ENCODE measurements at places on chromosomes 6 and 20. TPM values are rescaled to one million over a fixed set of nuclear protein-coding genes. Genes with fewer than 3 reads are reported as not detected.

GRCh38 chr6:41191569-41191968, 9.4 kb downstream of the TREML2 start:
- peak; percentile 78 for DNase-seq
- peaks cover 8% of the 10 kb centered on the region for H3K27me3 ChIP-seq
- H3K27ac ChIP-seq, result no peak overlapping the region

DNA sequence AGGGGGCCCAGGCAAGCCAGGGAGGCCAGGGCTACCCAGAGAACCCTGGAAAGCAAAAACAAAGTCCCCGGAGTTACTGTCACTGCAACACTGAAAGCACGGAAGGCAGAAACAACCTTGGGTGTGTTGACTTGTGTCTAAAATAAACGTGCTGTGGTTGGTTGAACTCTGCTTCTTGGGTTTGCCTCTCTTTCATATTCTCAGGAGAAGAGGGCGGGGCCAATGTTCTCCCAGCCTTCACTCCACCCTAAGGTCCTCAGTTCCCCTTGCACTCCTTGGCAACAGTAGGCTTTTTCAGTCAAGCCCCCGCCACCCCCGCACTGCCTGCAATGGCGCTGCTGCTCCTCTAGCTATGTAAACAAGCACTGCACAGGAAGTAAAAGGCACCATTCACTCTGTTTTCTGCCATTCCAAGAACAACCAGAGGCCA, 60.9 kb downstream of the COL9A1 start:
- no peak overlapping the region for H3K27ac ChIP-seq
- no peaks in the 10 kb centered on the region for H3K4me1 ChIP-seq
- DNase-seq, result no peak
- H3K27me3 ChIP-seq, result no peaks in the 10 kb centered on the region

- DNase-seq, result no peak
- H3K27me3 ChIP-seq, result no peaks in the 10 kb centered on the region
- peaks cover 36% of the 10 kb centered on the region for H3K36me3 ChIP-seq
- H3K27ac ChIP-seq, result peak overlapping the region; percentile 77
- H3K4me3 ChIP-seq, result peak overlapping the region; percentile 50
- H3K4me1 ChIP-seq, result peaks cover 40% of the 10 kb centered on the region
Measured at GRCh38 chr6:33081098-33081824, 5.5 kb downstream of the HLA-DPB1 start.

- H3K4me1 ChIP-seq, result no peaks in the 10 kb centered on the region
- no peaks in the 10 kb centered on the region for H3K27me3 ChIP-seq
- no peak overlapping the region for H3K4me3 ChIP-seq
- H3K27ac ChIP-seq, result no peak overlapping the region
Measured at GRCh38 chr6:134398453-134398852, 80.5 kb upstream of the SGK1 start.

- DNase-seq, result no peak
- H3K4me3 ChIP-seq, result no peak overlapping the region
- no peaks in the 10 kb centered on the region for H3K27me3 ChIP-seq
- H3K4me1 ChIP-seq, result no peaks in the 10 kb centered on the region
- no peaks in the 10 kb centered on the region for H3K36me3 ChIP-seq
- H3K27ac ChIP-seq, result no peak overlapping the region
Measured at GRCh38 chr6:127415096-127415495, 44.1 kb downstream of the KIAA0408 start.

DNA sequence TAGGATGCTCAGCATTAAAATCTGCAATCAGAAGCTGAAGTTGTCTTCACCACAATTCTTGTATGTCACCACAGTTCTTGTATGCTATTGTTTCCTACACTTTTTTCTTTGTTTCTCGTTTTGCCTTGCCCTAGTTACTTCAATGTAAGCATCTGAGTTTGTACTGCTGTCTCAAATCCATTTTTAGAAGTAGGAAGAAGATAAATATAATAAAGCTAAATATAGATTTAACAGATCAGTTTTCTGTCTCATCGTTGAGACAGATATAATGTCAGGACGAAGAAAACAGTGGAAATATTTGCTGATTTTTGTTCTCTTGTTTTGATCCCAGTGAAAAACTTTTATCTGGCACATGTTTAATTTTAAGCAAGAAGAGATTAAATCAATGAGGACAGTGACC, 318.0 kb downstream of the QKI start:
- H3K36me3 ChIP-seq, result no peaks in the 10 kb centered on the region
- DNase-seq, result no peak
- no peak overlapping the region for H3K4me3 ChIP-seq
- no peaks in the 10 kb centered on the region for H3K4me1 ChIP-seq
- H3K27me3 ChIP-seq, result no peaks in the 10 kb centered on the region

DNA sequence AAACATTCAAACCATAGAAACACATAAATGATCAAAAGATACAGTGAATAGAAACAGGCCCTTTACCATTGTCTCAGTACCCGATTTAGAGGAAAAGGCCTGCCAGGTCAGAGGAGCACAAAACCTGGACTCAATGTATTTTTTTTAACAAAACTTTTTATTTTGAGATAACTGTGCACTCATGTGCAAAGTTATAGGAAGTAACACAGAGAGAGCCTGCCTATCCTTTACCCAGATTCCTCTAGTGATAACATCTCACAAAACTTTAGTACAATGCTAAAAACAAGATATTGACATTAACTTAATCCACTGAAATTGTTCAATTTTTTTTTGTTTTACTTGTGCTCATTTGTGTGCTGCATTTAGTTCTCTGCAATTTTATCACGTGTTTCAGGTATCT, 36.8 kb upstream of the SAMD3 start:
- DNase-seq, result no peak

DNA sequence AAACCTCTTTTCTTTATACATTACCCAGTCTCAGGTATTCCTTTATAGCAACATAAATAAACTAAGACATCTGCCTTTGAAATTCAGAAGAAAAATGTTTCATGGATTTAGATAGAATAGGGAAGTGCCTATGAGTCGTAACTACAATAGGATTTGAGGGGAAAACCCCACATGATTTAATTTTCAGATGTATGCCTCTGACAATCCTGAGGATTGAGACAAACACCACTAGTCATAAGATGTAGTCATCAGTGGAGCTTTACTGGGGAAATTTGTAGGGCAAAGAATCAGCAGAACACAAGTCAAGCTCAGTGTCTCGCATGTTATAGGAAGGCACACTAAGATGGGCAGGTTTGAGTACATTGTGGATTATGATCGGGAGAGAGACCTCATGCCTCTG, 566.4 kb downstream of the BMP2 start:
- H3K27ac ChIP-seq, result no peak overlapping the region
- H3K27me3 ChIP-seq, result no peaks in the 10 kb centered on the region
- no peaks in the 10 kb centered on the region for H3K4me1 ChIP-seq
- no peaks in the 10 kb centered on the region for H3K36me3 ChIP-seq
- DNase-seq, result no peak
- H3K4me3 ChIP-seq, result no peak overlapping the region

DNA sequence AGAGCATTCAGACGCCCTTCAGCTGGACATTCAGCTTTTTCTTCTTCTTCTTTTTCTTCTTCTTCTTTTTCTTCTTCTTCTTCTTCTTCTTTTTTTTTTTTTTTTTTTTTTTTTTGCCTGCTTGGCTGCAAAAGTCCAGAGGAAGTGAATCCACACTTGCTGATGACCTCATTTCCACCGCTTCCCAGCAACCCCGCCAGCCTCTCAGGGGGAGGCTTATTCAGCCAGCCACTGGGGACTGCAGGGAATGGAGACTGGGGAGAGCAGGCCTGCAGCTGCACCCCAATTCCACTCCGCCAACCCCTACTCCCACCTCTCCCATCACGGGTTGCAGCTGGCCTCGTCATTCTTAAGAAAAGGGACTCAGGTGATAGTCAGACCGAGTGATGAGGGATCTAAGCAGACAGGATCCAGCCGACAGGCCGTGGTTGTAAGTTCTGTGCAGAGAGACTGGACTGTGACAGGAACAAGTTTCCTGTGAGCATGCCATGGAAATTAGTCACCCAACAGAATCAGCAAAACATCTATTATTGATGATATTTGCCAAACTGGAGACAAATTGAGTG, 59.0 kb upstream of the QKI start:
- no peaks in the 10 kb centered on the region for H3K27me3 ChIP-seq
- peaks cover 20% of the 10 kb centered on the region for H3K4me1 ChIP-seq
- peak; percentile 75 for DNase-seq
- H3K27ac ChIP-seq, result peak overlapping the region; percentile 85

DNA sequence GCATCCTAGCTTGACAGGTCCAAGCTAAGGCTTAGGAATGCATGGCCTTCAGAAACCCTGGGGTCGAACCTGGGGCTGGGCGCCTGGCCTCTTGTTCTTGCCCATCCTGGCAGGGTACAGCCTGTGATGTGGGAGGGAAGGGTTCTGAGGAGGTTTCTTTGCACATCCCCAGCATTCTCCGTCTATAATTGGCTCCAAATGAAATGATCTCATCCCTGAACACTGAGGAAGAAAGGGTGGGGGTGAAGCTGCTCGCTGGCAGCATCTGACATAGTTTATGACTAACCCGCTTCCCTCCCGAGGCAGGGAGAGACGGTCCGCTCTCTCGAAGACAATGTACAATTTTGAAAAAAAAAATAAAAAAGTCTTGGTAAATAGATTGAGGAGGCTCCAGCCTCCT, 67.1 kb upstream of the ZNFX1 start:
- H3K27ac ChIP-seq, result no peak overlapping the region
- H3K4me3 ChIP-seq, result no peak overlapping the region
- H3K4me1 ChIP-seq, result no peaks in the 10 kb centered on the region
- H3K36me3 ChIP-seq, result no peaks in the 10 kb centered on the region

CDSN gene
- total RNA-seq, result not detected

C6orf15 gene
- not detected for total RNA-seq

GRCh38 chr20:3980260-3981131, 34.9 kb downstream of the RNF24 start:
- peak overlapping the region; percentile 77 for H3K27ac ChIP-seq
- peak overlapping the region; percentile 47 for H3K4me3 ChIP-seq
- peaks cover 9% of the 10 kb centered on the region for H3K4me1 ChIP-seq

STMND1 gene
- total RNA-seq, result 4.9 TPM

DNA sequence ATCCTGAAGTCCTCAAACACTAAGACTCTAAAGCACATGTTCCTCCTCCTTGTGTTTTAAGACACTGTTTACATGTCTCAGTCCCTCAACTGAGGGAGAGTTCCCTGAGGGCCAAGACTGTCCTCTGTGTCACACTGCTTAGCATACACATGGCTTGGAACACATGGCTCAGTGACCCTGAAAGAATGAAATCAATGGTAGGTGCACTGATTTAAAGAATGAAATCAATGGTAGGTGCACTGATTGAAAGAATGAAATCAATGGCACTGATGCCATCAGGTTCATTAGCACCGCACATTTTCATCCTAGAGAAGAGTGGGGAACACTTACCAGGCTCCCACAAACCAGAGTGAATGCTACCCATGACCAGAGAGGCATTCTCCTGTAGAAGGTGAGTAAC, 9.8 kb downstream of the TOMM34 start:
- H3K4me1 ChIP-seq, result no peaks in the 10 kb centered on the region
- DNase-seq, result no peak
- H3K36me3 ChIP-seq, result peaks cover 85% of the 10 kb centered on the region
- no peak overlapping the region for H3K27ac ChIP-seq

- H3K36me3 ChIP-seq, result no peaks in the 10 kb centered on the region
- no peaks in the 10 kb centered on the region for H3K4me1 ChIP-seq
- no peak for DNase-seq
Measured at GRCh38 chr6:100823041-100823440, 58.1 kb downstream of the ASCC3 start.

TTBK1 gene
- total RNA-seq, result 0.09 TPM

CD93 gene
- 99.7 TPM for total RNA-seq

GRCh38 chr6:135281227-135281626, 100.1 kb downstream of the MYB start:
- no peak overlapping the region for H3K4me3 ChIP-seq
- DNase-seq, result no peak

DNA sequence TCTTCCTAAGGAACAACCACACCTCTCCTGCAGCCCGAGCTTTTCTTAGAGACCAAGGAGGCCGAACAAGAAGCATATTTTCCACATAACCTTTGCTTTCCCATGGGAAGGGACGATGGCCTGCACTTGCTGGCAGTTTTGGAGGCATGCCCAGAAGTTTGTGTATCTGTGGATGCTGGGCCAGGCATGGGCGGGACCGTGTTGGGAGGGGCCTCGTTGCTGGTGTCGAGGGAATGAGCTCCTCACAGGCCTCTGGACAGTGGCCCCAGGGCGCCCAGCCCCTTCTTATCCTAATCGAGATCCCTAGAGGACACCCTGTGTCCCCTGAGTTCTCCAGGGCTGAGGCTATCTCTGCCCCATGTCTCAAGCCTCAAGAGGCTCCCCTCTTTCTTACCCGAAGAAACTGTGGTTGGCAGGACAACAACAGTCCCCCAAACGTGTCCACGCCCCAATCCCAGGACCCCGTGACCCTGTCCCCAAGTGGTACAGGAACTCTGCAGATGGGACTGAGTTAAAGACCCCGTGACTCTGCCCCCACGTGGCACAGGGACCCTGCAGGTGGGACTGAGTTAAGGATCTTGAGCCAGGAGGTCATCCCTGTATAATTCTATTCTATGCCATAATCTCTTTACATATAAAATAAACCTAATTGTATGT, 99.5 kb upstream of the BHLHE23 start:
- H3K4me1 ChIP-seq, result no peaks in the 10 kb centered on the region
- no peaks in the 10 kb centered on the region for H3K36me3 ChIP-seq
- H3K4me3 ChIP-seq, result no peak overlapping the region
- no peak overlapping the region for H3K27ac ChIP-seq
- H3K27me3 ChIP-seq, result peaks cover 15% of the 10 kb centered on the region
- no peak for DNase-seq

- no peak overlapping the region for H3K27ac ChIP-seq
- no peaks in the 10 kb centered on the region for H3K27me3 ChIP-seq
- H3K4me3 ChIP-seq, result no peak overlapping the region
- no peaks in the 10 kb centered on the region for H3K4me1 ChIP-seq
- no peaks in the 10 kb centered on the region for H3K36me3 ChIP-seq
- DNase-seq, result no peak
Measured at GRCh38 chr20:10523443-10523842, 88.3 kb downstream of the SLX4IP start.

GRCh38 chr6:82017288-82017687, 230.3 kb downstream of the IBTK start:
- H3K27me3 ChIP-seq, result no peaks in the 10 kb centered on the region
- no peaks in the 10 kb centered on the region for H3K36me3 ChIP-seq
- DNase-seq, result no peak
- H3K4me1 ChIP-seq, result peaks cover 30% of the 10 kb centered on the region
- peak overlapping the region; percentile 60 for H3K27ac ChIP-seq
- H3K4me3 ChIP-seq, result no peak overlapping the region

GRCh38 chr6:151690303-151690702, 117.2 kb upstream of the ESR1 start:
- H3K4me3 ChIP-seq, result peak overlapping the region; percentile 44
- peaks cover 7% of the 10 kb centered on the region for H3K4me1 ChIP-seq
- no peak for DNase-seq
- peak overlapping the region; percentile 75 for H3K27ac ChIP-seq

Data from lower lobe of right lung (tissue), 2 donors.